ENCODE measurements at places on chromosomes 3 and 15.

GRCh38 chr15:49023354-49023753, 22.9 kb downstream of the SECISBP2L start:
- DNase-seq: no peak

DNA sequence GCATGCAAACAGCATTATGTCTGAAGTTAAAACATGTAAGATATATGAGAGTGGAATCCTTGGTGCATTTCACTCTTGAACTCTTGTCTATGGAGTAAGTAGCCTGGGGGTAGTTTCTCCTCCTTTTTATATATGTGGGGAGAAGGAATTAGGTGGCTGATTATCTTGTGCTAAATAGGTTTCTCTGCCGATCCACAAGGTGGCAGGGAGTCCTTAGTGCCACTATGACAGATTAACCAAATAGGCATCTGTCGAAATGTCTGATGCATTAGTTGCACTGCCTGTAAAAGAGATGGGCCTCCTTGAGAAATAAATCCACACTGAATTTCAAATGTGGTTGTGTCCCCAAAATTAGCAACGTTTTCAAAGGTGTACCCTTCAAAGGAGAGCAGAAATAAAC, 170.1 kb downstream of the CNTN4 start:
- DNase-seq: no peak

DNA sequence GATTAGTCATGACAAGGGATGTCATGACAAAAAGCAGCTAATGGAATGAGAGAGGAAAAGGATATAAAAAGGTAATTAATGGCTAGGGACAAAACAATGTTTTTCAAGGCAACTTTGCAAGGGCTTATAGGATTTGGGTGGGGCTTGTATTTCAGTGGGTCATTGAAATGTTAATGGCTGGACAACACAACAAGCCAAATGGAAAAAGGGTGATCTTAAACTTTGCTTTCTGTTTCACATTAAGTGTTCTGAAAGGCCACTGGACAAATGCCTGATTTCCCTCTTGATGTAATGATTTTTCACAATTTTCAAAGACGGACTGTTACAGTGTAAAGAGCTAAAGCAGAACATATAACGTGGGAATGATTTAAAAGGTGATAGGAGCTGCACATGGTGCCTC, 345.0 kb downstream of the TUSC7 start:
- no peak for DNase-seq

- no peak for DNase-seq
These were observed 126.7 kb upstream of the PHLDB2 start for GRCh38 chr3:111732252-111732879.

DNA sequence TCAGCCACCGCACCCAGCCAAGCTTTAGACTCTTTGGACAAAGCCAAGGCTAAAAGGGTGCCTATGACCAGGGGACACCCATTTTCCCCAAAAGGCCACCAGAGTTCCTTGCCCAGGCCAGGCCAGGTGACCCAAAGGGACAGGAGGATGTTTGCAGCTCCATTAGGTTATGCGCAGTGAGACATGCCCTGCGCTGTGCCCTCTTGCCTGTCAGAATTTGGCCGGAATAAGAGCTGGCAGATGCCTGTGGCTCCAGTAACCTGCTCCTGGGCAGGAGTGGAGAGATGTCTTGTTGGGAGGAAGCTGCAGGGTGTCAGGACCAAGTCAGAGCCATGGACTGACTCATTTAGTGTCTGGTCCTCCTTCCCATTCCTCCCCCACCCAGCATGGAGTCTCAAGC, 20.5 kb downstream of the DNASE1L3 start:
- DNase-seq: no peak

GRCh38 chr15:71891026-71891425, 80.7 kb downstream of the NR2E3 start:
- no peak for DNase-seq

DNA sequence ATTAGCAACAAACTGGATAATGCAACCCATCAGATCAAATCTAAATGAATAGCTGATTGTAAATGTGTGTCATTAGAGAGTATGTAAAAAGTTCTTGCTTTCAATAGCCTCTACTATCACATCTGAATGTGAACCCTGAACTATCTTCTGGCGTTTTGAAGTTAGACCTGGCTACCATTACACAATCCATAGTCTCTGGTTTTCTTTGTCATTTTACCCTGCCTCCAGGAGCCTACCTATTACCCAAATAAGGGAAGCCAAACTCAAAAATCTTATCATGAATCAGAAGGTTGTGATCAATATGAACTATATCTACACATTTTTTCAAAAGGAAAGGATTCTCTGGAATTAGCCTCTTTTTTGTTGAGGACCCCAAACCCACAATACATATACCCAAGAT, 31.8 kb downstream of the PCYT1A start:
- no peak for DNase-seq

- no peak for DNase-seq
These were observed 53.2 kb downstream of the MEF2A start for GRCh38 chr15:99618941-99619411.

- DNase-seq: no peak
These were observed 42.9 kb upstream of the DIPK2A start for GRCh38 chr3:143928541-143929255.

- no peak for DNase-seq
These were observed 97.3 kb downstream of the ARNT2 start for GRCh38 chr15:80501476-80501875.

DNA sequence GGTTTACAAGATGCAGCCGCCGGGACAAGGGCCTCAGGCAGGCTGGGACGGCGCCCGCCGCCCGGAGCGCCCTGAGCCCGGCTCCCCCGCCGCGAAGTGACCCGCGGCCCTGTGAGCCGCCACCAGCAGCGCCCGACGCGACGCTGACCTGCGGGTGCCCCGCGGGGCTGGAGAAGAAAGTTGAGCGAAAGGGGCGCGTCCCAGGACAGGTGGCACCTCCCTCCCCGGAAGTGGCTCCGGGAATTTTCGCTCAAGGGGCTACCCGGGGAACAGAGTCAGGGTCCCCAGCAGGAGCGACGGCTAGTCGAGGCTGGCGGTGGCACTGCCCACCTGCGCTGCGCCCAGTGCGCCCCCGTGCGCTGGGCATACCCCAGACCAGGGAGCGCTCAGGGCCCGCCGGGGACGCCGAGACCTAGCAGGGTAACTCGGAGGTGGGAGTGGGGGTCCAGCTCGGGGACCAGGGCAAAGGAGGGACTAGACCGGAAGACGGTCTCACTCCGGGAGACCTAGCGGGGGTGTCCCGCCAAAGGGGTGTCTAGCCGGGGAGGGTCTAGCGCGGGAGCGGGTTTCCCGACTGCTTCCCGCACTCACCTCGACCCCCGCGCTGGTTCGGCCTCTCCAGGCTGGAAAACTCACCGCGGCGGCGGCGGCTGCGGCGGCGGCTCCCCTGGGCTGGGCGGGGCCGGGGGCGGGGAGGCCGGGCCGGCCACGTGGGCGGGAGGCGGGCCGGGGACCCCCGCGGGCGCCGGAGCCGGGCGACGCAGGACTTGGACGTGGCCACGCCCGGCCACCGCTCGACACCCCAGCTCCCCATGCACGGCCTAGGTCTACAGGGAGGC, 18.4 kb downstream of the SPATA12 start:
- DNase-seq: no peak

- DNase-seq: no peak
These were observed 220.3 kb downstream of the SOX2 start for GRCh38 chr3:181932039-181932438.

DNA sequence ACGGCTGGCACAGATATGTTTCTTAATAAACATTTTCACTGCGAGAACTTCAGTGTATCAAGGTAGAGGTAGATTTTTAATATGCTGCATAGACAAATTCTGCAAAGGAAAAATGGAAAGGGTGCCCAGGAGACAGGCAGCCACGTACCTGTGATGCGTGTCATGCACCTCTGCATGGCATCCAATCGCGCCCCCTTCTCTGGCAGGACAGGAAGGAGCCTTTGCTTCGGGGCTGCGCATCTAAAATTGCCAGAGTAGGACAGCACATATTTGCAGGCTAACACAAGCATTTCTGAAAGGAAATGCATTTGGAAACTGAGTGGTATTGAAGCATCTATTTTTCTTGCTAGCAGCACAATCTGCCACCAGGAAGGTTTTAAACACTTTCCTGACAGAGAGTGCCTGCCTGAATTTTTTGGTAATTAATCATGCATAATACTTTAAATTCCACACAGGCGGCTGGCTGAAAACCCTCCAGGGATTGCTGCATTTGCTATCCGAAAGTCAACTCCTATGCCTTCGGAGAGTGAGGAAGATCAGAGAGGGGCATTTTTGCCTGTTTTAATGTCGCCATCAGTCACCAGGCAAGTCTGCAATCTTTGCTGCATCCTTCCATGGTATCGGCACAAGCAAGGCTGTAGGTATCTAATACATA, 165.1 kb upstream of the ATP10A start:
- DNase-seq: no peak

DNA sequence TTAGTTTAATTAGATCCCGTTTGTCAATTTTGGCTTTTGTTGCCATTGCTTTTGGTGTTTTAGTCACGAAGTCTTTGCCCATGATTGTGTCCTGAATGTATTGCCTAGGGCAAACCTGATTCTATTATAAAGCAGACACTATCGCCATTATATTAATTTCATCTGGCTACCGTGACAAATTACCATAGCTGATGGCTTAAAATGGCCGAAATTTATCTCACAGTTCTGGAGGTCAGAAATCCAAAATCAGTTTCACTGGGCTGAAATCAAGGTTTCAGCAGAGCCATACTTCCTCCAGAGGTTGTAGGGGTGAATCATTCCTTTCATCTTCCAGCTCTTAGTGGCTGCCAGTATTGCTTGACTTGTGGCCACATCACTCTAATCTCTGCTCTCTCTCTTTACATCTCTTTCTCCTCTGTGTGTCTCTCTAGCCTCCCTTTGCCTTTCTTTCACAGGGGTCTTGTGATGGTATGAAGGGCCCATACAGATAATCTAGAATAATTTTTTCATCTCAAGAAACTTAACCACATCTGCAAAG, 31.7 kb upstream of the FRMD4B start:
- DNase-seq: no peak

DNA sequence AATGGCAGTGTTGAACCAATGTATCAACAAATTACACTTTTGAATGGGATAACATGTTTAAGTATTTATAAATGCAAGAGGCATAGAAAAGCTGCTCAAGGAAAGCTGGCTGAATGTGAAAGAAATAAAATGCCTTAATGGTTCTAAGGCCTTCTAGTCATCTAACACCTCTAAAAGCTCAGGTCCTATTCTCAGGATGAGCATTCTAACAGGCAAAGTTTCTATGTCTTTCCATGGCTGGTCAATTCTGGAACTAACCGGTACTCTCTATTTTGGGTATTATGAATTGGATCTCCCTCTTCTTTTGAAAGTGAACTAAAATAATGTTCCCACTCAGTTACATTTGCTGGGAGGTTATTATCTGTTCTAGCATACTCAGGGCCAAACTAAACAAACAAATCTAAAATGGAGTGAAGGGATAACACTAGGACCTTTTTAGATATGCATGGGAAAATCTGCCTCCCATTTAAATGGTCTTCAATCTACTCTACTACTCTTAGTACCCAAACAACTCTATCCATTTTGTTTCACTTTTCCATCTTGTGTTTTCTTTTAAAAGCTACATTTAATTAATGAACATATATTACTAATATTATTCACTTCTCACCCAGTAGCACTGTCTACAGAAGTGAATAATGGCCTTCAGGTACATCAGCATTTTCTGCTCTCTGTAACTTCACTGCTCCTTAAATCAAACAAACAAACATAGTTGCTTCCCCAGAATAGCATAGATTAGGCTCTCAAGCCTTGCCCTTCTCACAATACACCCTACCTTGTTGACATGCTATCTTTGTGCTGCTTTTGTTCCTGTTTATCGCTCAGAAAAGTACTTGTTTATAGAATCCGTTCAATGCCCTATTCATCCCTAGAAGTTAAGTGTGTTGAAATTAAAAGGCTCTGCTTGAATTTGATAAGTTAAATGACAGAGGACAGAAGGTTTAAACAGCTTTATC, 46.4 kb downstream of the CBLB start:
- no peak for DNase-seq

DNA sequence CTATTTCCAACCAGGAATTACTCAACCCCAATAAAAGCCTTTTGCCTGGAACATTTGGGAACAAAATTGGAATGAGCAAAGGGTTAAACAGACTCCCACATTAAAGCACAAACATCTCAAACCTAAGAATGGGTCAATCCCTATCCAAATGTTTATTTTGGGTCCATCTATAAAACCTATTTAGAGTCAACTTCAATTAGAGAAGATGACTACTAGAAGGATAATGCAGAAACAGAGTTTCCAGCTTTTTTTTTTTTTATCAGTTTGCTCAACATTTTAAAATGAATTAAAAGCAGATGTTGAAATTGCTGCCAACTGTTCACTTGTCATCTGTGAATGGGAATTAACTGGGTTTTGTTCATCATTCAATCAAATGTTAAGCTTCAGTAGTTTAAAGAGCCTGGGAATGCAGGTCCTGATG, 4.1 kb upstream of the TBC1D23 start:
- DNase-seq: no peak

GRCh38 chr3:154398084-154398967, 31.7 kb downstream of the GPR149 start:
- no peak for DNase-seq

- no peak for DNase-seq
These were observed 959 bp downstream of the ZNF592 start for GRCh38 chr15:84749111-84749991.

- no peak for DNase-seq
These were observed 848.6 kb downstream of the IGSF11 start for GRCh38 chr3:118186051-118186450.

Data from activated CD8-positive, alpha-beta memory T cell treated with anti-CD3 and anti-CD28 coated beads for 1 hour (primary cell).